Heart left ventricle (tissue), 16 donors: ENCODE measurements at places on chromosomes 16 and 17.
A peak's percentile ranks its signal among the peaks of the same experiment; 100 is the strongest.

GRCh38 chr16:70634861-70635260 lies 11.5 kb upstream of the IL34 start:
- DNase-seq: no peak

DNA sequence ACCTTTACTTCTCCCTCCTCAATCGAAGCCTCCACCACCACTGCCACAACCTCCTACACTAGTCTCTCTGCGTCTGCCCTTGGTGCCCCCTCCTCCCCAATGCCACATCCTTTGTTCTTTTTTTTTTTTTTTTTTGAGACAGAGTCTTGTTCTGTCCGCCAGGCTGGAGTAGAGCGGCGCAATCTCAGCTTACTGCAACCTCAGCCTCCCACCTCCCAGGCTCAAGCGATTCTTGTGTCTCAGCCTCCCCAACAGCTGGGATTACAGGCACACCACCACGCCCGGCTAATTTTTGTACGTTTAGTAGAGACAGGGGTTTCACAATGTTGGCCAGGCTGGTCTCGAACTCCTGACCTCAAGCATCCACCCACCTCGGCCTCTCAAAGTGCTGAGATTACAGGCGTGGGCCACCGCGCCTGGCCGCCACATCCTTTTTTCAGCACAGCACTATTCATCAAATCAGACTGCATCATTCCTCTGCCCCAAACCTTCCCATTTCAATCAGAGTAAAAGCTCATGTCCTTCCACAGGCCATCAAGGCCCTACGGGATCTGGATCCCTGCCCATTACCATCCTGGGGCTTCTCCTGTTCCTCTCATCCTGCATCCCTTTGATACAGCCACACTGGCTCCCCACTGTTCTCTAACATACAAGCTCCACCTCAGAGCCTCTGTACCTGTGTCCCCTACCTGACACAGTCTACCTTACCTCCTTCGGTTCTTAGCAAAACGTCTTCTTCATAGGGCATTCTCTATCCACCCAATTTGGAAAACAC lies 2.0 kb downstream of the KLHL11 start:
- DNase-seq: no peak

DNA sequence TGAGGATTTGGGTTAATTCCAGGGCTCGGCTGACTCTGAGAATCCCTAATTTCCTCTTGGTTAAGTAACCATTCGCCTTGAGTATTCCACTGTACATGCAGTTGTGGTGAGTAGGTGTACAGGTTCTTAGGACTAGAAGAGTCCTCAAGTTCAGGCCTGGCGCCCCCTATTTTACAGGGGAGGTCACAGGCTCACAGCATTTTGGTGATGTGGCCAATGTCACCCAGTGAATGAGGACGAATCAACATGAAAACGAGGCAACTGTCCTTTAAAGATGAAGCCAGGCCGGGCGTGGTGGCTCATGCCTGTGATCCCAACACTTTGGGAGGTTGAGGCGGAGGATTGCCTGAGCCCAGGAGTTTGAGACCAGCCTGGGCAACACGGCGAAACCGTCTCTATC lies 55.4 kb downstream of the ABCC6 start:
- DNase-seq: peak; percentile 28

DNA sequence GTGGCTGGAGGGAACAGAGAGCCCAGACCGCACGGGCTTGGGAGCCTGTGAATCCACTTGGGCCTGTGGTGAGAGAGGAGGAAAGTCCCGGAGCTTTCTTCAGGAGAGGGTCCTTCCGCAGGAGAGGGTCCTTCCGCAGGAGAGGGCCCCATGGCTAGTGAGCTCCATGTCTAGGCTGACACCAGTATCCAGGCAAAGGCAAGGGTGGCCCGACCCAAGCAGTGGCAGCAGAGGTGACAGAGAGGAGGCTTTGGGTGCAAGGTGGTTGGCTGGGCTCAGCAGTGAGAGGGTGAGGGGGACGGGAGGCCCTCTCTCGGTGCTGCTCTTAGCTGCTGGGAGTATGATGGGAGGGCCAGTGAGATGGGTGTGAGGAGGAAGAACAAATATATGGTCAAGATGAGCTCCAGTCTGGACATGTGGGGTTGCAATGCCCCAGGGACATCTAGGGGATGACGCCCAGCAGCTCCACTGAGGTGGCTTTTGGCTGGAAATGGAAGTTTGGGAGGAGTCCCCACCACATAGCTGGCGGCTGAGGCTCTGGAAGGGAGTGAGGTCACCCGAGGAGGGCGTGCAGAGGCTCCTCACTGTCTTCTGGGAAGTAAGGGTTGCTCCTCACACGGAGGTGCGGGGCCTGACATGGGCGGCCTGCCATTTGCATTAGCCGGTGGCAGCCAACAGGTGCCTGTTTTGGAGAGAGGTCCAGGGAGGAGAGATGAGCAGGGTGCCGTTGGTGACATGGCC lies 2.3 kb upstream of the HSD3B7 start:
- no peak for DNase-seq
